ENCODE measurements at places on chromosomes 11 and 22.

DNA sequence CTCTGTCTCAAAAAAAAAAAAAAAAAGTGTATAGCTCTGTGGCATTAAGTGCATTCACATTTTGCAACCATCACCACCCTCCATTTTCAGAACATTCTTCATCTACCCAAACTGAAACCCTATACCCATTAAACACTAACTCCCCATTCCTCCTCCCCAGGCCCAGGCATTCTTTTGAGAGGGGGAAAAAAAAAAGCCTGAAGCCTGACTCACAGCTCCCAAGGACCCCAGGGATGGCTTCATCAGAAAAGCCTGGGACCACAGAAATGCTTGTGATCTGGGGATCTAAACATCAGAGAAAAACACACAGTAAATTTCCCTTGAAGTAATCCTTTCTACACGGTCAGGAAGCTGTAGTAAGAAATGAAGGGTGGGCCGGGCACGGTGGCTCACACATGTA, 10.7 kb upstream of the GTSE1 start:
- DNase-seq, result no peak

DNA sequence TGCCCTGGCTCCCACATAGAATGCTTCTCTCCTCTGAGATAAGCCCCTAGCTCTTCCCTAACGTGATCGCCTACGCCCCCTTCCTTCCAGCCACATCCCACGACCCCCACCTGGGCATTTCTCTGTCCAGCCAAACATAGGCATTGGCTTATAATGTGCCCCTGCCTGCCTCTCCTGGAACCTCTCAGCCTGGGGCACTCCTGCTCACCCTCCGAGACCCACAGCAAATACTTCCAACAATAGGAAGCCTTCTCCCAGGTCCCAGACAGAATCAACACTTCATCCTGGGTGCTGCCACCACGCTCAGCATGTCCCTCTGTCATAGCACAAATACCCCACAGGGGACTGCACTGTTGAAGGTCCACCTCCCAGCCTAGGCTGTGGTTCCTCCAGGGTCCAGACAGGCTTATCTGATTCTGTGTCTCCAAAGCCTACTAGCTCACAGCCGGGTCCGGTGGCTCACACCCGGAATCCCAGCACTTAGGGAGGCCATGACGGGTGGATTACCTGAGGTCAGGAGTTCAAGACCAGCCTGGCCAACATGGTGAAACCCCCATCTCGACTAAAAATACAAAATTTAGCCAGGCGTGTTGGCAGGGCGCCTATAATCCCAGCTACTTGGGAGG, 24.2 kb upstream of the TMPRSS4 start:
- no peak for DNase-seq

DNA sequence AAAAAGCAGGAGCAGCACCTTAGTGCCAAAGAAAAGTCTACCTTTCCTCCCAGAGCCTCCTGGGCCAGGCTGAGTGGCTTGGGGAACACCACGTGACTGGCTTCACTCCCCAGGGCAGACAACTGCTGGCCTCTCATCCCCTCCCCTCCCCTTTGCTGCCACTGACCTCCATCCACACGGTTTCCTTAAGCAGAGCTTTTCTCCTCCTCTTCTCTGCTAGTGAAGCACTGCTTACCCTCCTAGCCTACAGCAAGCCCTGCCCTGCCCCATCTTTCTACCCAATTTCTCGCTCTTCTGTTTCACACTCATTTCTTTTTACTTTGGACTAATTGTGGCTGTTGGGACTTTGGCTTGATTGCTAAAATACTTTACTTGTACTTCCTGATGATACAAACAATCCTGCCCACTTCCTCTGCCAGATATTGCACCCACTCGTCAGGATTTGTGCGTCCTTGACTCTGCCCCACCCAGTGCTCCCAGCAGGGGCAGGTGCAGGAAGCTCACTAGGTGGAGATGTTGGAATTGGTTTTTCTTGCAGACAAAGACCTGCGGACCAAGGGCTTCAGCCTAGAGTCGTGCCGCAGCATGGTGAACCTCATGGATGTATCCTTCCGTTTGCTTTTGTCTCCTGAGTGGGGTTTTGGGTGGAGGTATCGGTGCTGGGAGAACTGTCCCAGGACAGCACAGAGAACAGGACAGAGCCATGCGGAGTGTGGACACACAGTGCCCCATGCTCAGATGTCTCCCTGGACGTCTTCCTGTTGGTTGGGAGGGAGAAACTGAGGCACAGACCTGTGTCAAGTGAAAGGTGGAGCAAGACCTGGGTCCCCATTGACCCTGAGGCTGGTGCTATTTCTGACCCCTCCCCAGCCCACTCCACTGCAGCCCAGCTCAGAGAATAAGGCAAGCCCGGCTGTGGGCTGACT, 27.3 kb downstream of the CAPN1 start:
- no peak for DNase-seq

- peak; percentile 46 for DNase-seq
Measured at GRCh38 chr11:60951904-60952741, at the start of gene SLC15A3. Gene SLC15A3, minus strand, starts transcription at chr11:60952176. Its CDS starts 625 bp downstream, at chr11:60951551.

DNA sequence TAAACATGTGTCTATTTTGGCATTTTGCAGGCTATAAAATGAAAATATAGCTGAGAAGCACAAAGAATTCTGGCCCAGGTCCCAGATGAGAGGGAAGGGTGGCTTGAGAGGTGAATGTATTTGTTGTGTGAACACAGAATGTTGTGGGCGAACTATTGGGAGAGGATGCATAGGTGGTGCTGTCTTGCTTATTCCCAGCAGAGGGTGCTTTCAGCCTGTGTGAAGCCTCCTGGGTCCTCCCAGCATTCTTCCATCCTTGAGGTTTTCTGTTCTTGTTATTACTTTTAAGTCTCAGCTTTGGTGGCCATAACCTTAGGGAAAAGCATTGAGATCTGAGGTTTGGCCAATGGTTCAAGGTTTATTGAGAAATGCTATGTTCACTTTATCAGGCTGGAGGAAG, 108.7 kb upstream of the SNX19 start:
- DNase-seq, result peak; percentile 78

DNA sequence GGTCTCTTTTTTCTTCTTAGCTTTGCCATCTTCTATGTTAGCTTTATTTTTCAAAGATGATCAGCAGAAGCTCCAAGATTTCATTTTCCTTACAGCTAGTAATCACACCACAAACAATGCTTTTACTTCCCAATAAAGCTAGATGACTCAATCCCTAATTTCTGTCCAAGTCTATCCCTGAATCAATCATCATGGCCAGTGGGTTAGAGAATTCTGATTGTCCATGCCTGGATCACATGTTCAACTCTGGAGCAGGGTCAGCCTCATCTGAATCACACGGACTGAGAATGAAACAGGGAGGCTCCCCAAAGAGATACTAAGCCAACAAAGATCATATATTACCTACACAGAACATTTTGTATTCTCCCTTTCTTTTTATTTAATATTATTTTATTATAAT, 79.6 kb downstream of the BBOX1 start:
- DNase-seq, result peak; percentile 72

DNA sequence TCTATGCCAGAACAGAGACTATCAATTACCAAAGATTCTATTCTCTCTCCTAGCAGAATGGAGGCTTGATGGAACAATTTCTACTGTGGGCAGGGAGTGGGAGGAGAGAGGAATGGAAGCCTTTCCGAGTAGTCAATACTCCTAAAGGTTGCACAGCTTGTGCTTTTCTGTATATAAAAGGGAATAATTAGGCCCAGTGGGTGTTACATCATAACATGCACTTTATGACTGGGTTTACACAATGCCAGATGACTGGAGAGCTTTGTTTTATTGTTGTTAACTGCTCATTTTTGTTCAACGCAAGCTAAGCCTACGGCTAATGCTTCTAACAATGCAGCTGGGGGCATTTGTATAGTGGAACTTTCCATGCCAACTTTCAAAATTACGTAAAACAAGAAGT, 2237.9 kb upstream of the RAG2 start:
- DNase-seq, result no peak

GRCh38 chr11:773425-773824, 3.9 kb downstream of the GATD1 start:
- DNase-seq, result no peak

- no peak for DNase-seq
Measured at GRCh38 chr11:128239306-128239705, 348.1 kb downstream of the ETS1 start.

GRCh38 chr11:18490736-18491485, 35.3 kb downstream of the LDHAL6A start:
- no peak for DNase-seq

GRCh38 chr11:65945430-65945911, at the start of gene TSGA10IP:
Gene TSGA10IP, plus strand, starts transcription at chr11:65945480. Its CDS starts 196 bp downstream, at chr11:65945676.
- no peak for DNase-seq

- DNase-seq, result no peak
Measured at GRCh38 chr22:39723463-39723862, 152.9 kb downstream of the CACNA1I start.

DNA sequence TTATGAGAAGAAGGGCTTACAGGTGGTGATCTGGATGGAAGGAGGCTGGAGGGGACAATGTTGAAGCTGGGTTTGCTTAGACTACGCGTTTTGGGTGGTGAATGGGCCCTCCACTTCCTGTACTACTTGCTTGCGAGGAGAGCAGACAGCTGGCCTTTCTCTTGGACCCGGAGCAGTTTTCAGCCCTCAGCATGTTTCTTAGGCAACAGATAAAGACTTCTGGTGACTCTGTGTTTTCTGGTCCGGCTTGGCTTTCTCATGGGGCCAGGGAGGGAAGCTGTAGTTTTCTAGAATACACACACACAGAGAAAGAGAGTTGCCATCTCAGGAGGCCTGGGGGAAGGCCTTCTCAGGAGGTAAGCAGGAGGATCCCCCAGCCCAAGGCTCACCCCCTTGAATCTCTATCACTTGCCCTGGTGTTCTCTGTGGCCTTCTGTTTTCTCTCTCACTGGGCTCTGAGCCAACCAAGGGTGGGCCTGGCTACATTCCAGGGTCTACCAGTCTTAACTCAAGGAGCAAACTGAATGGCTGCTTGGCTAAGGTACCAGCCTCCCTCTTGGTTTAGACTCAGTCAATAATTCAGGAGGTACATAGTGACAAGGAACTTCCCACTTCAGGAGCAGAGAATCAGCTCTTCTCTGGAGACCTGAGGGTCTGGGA, 2.4 kb downstream of the CCS start:
- no peak for DNase-seq

DNA sequence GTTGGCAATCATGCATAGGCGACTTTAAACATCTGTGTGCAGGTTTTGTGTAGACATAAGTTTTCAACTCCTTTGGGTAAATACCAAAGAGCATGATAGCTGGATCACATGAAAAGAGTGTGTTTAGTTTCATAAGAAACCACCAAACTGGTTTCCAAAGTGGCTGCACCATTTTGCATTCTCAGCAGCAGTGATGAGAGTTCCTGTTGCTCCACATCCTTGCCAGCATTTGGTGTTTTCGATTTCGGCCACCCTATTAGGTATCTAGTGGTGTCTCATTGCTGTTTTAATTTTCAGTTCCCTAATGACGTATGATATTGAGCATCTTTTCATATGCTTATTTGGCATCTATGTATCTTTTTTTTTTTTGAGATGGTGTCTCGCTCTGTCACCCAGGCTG, 62.8 kb upstream of the CCND1 start:
- DNase-seq, result no peak

DNA sequence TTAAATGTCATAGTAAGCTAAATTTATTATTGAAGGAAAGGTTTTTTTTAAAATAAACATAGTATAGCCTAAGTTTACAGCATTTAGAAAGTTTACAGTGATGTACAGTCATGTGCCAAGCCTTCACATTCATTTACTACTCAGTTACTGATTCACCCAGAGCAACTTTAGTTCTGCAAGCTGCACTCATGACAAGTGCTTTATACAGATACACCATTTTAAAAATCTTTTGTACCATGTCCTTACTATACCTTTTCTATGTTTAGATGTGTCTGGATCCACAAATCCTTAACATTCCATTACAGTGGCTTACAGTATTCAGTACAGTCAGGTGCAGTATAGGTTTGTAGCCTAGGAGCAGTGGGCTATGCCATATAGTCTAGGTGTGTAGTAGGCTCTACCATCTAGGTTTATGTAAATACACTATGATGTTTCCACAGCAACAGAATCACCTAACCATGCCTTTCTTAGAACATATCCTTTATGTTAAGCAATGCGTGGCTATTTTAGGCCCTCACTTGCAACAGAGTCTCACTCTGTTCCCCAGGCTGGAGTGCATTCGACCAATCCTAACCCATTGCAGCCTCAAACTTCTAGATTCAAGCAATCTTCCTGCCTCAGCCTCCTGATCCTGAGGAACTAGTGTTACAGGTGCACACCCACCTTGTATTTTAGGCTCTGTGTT, 79.5 kb upstream of the SLC25A18 start:
- no peak for DNase-seq

- no peak for DNase-seq
Measured at GRCh38 chr11:104781037-104781436, 117.2 kb downstream of the CASP12 start.

- peak; percentile 15 for DNase-seq
Measured at GRCh38 chr11:16738947-16739815, 734 bp downstream of the C11orf58 start.

GRCh38 chr22:42326801-42327200, 56.3 kb upstream of the TCF20 start:
- no peak for DNase-seq

GRCh38 chr11:79071190-79071589, 369.6 kb downstream of the TENM4 start:
- DNase-seq, result no peak

- no peak for DNase-seq
Measured at GRCh38 chr11:73216465-73216864, 1.6 kb upstream of the P2RY2 start.

GRCh38 chr11:29271616-29272015, 745.2 kb downstream of the KCNA4 start:
- DNase-seq, result peak; percentile 7

DNA sequence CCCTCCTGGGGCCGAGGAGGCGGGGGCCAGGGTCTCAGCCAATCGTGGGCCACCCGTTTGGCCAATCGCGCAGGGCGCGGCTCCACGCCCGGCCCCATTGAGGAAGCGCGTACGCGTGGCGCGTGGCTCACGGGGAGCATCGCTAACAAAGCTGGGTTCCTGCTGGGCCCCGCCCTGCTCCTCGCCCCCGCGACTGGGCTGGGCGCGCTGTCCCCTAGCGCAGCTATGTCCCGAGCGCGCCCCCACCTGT, 614 bp upstream of the ASCL2 start:
- no peak for DNase-seq

- no peak for DNase-seq
Measured at GRCh38 chr11:21323617-21324016, 654.2 kb downstream of the NELL1 start.

DNA sequence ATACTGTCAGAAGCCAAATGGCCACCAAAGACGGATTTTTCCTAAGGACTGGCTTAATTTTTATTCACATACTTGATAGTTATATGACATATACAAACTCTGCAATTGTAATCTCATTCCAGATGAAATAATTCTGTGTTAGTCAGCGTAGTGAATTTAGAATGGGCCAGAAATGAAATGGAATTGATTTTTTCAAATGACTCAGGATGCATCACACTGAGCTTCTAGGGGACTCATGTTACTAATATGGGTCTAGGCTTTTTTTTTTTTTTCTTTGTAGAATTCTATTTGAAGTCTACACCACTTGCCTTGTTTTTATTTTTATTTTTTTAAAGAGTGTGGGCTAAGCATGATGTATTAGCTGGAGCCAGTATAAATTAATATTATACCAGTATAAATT, 62.7 kb downstream of the SPECC1L start:
- peak; percentile 85 for DNase-seq
